ENCODE measurements at places on chromosomes 12 and 14. TPM values are rescaled to one million over a fixed set of nuclear protein-coding genes. Genes with fewer than 3 reads are reported as not detected.

Gene RASSF9
- 2.9 TPM for total RNA-seq

Gene GLIPR1L1
- not detected for total RNA-seq

Gene LRTM2
- total RNA-seq = not detected

Gene OR6S1
- not detected for total RNA-seq

Gene MYF6
- total RNA-seq = not detected

Gene ZFHX2
- total RNA-seq = 0.66 TPM

Measured in breast epithelium (tissue), 4 donors.